ENCODE measurements at places on chromosomes 5 and 9.

DNA sequence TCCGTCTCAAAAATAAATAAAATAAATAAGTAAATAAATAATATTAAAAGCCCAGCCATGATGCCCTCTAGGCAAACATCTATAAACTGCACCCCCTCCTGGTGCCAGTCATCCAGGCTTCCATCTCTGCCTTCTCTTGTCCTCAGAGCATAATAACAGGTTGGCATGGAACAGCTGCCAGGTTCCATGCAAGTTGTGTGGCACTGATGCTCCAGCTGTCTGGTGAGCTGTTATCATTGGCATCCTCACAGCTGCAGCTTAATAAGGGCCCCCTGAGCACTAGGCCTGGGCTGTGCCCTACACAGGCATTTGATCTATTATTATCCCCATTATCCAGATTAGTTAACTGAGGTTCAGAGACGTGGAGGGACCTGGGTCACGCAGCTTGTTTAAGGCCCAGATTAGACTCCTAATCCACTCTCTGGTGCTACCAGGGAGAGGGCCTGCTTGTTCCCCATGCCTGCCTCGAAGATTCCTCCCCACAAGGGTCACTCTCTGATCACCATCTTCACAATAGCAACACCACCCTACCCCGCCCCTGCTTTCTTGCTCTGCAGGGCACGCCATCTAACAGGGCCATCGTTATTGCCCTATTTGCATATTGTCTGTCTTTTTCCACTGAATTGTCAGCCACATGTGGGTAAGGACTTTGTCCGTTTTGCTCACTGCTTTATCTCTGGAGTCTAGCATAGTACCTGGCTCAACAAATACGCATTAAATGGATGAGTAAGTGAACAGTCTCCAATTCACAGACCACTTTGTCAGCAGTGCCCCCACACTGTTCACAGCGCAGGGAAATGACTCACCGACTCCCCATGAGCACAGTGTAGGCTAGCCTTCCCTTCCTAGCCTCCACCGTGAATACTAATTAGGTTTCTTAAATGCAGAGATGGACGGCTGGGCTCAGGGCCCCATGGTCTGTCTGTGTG, 1.5 kb upstream of the DNM1 start:
- DNase-seq: no peak

DNA sequence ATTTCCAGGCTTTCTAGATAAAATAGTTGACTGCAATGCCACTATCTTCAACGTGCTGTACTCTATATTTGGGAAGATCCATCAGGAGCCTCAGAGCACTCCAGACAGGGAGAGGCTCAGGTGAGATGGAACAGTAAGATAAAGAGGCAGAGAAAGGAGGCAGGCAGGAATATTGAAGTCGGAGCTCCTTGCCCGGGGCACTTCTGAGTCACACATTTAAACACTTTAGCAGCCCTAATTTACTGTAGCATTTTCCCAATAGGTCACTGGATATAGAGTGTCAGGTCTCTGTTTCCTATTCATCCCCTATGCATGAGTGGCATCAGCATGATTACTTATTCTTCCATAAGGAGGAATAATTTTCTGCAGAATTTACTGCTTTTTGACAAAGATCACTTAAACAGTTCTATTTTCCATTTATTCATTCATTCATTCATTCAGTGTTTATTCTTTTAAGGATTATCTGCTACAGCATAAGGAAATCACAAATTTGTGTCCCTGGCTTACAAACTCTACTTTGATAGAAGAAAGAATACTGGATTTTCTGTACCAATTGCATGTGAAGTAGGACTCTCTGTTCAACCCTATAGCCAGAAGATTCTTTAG, 170.7 kb downstream of the MAPKAP1 start:
- DNase-seq: no peak

- peak; percentile 43 for DNase-seq
Measured at GRCh38 chr9:111896942-111897600, 457 bp downstream of the UGCG start.

DNA sequence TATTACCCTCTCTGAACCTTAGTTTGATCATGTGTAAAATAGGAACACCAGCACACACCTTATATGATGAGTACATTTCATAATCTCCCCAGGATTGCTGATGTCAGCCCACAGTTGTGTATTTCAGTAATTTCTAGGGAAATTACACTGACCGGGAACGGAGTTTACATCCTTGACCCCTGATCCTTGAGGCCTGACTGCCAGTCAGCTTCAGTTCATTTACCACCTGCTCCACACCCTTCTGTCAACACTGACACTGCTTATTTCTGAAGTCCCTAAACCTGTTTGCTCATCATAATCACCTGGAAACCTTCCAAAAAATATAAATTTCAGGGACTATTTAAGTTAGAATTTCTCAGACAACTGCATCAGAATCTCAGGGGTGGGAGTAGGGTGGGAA, 55.3 kb downstream of the ZNF622 start:
- no peak for DNase-seq

DNA sequence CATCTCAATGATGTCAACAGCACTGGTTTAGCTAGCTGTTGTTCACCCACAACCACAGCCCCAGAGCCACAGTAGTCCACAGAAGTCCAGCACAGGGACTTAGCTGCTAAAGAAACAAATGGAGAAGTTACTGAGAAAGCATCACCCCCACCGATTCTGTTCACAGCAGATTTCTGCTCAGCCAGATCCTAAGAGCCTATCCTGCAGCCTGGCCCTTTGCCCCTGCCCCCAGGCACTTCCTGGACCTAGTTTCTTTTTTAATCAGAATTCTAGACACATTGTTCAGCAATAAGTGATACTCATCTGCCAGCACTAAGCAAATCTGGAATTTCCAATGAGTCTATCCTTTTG, 7.4 kb downstream of the B4GALT1 start:
- DNase-seq: peak; percentile 26

DNA sequence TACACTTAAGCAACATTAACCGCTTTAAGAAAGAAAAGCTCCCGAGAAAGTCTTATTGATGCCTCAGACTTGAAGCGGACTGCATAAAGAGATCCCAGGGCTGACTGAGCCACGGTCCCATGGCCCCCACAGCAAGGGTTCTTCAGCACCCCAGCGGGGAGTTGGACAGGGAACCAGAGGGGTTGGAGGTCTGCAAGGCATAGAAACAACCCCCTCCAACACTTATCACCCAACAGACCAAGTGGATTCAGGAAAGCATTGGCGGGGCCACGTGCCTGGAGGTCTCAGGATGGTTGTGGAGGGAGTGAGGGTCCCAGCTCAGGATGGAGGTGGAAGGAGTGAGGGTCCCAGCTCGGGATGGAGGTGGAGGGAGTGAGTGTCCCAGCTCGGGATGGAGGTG, 143.7 kb upstream of the IRX2 start:
- no peak for DNase-seq

DNA sequence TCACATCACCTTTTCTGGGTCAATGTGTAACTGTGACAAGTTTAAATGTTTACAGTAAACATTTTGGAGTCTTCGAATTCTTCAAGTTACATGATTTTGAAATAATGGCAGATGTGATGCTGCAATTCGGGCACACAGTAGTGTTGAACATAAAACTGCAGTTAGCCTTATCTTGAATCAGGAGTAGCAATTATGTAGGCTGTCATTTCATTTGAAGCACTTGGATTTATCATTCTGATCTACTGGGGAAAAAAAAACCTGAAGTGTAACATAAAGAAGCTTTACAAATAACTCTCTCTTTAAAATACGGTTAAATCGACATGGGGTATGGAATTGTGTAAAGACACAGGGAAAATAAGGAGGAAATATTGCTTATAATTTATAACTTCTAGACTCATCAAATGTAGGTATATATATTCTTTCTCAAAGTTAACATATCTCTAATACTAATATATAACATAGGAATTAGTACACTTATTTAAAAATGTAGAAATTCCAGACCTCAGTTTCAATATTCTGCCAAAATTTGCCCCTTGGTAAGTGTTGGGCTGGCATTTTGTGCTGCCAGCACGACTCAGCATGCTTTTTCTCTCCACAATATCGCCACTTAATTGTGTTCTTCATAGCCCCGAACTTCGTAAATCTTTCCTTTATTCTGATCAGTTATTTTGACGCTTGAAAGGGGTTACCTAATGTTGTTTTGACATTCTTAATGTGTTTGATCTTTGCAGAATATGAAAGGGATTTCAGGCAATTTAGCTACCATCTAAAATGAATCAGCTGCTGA, 226.7 kb downstream of the PRR16 start:
- DNase-seq: no peak

GRCh38 chr5:151692312-151692711, 5.6 kb upstream of the SPARC start:
- no peak for DNase-seq

- no peak for DNase-seq
Measured at GRCh38 chr5:143488381-143488780, 84.9 kb upstream of the NR3C1 start.

DNA sequence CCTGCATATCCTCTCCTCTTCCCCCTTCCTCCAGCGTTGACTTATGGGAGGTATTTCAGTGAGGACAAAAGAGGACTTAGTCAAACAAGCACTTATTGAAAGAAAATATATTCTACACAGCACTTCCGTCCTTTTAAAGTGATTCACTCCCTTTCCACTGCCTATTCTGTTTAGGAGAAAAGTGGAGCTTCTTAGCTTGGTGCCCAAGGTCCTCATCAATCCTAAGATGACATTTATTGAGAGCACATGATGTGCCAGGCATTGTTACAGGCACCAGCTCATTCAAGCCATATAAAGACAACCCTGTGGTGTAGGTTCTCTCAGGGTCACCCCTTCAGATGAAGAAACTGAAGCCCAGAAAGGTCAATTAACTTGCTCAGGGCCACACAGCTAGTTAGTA, 95.9 kb downstream of the KCNIP1 start:
- no peak for DNase-seq

- DNase-seq: no peak
Measured at GRCh38 chr9:122225312-122226141, 3.2 kb downstream of the LHX6 start.

GRCh38 chr9:93003552-93004407, 54.7 kb upstream of the SUSD3 start:
- peak; percentile 24 for DNase-seq

- no peak for DNase-seq
Measured at GRCh38 chr5:61964201-61964600, 341.8 kb upstream of the KIF2A start.

DNA sequence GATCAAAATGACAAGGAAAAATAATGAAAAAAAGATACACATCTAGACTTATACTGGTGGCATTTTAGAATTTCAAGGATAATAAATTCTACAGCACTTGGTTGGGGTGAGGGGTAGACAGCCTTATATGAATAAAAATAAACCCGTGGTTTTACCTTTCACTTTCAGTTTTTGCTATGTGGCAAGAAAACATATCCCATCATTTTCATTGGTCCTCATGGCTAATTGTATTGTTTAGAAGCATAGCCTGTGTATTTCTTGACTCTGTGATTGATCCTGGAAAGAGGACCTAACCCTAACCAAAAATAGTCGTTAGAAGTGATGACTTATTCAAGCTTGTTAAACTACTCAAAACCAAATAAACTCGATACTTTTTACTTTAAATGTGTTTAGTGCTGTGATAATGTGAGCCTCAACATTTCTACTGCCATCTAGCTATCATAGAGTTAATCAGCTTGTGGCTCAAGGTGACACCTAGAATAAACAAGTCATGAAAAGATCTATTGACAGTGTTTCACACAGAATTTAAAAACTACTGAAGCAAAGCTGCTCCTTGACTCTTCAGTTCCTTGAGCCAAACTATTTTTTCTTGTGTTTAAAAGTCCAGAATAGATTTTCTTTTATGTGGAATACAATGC, 153.3 kb upstream of the IZUMO3 start:
- DNase-seq: no peak

DNA sequence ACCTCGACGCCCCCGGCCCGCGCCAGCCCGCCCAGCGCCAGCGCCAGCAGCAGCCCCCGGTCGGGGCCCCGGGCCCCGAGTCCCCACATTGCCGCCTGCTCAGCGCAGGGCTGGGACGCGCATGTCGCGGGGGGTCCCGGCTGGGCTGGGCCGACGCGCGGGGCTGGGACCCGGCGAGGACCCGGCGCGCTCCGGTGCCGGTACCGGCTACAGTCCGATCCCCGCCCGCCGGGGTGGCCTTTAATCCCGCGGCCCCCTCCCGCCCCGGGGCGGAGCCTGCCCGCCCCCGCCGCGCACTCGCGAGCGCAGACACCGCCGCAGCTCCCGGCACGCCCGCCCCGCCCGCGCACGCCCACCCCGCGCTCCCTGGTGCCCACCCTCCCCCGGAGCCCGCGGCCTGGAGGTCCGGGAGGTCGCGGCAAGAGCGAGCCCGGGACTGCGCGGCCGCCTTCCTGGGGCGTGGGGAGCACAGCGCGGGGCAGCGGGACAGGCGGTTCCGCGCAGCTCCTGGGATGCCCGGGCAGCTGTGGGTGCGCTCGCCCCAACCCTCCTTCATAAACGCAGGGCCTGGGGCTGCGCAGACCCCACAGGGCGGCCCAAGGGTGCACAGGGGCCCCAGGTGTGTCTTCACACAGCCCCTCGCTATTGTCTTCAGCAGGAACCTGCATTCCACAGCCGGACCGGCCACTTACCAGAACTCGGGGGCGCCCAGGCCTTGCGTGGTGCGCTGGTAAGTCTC, at the start of gene SLC9A3:
Gene SLC9A3, minus strand, starts transcription at position 216 of the 739 bp plus-strand sequence.
- DNase-seq: no peak

DNA sequence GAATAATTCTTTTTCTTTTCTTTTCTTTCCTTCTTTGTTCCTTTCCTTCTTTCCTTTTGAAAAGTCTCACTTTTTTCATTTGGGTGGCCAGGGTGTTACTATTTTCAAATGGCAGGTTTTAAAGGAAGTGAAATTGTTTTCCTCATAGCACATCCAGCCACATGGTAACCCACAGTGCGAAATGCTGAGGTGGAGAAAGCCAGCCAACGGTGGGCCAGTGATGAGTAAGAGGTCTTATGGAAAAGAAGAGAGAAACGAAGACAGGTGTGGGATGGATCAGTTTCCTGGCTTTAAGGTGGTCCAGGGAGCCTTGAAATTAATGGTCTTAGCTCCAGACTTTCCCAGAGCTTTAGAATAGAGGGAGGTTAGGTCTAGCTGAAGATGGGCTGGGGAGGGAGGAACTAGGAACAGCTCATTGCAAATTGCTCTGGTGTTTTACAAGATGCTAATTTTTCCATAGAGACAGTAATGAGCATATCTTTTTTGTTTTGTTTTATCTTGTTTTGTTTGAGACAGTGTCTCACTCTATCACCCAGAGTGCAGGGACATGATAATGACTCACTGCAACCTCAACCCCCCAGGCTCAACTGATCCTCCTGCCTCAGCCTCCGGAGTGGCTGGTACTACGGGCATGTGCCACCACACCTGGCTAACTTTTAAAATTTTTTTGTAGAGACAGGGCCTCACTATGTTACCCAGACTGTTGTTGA, 17.8 kb downstream of the ITK start:
- DNase-seq: no peak

- no peak for DNase-seq
Measured at GRCh38 chr5:171783051-171783450, 2.6 kb upstream of the SMIM23 start.

GRCh38 chr9:133963166-133963565, 29.0 kb downstream of the VAV2 start:
- DNase-seq: no peak

DNA sequence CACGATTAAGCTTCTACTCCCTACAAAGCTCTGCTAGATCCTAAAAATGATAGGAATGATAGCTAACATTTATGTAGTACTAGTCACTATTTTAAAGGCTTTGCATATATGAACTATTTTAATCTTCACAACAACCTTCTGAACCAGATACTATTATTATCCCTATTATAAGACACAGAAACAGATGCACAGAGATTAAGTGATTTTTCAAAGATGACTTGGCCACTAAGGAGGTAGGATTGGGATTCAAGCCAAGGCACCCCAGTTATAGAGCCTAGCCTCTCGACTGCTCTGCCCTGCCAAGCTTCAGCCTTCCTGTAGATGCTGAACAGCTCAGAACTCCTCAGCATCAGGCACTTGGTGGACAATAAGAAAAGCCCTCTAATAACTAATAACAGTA, 200.9 kb upstream of the PTGER4 start:
- DNase-seq: no peak

GRCh38 chr9:129822898-129823541, 916 bp downstream of the TOR1A start:
- DNase-seq: no peak
